Myometrial cell (primary cell): ENCODE measurements at places on chromosomes 2 and 18. TPM values are rescaled to one million over a fixed set of nuclear protein-coding genes. Genes with fewer than 3 reads are reported as not detected.

Gene C2orf92
- total RNA-seq: 0.35 and 0.58 TPM in 2 replicates

Gene GAREM2
- 0.29 and 0.89 TPM in 2 replicates for total RNA-seq

Gene HEATR5B
- 7.8 and 11.9 TPM in 2 replicates for total RNA-seq

Gene CCL20
- total RNA-seq: 0.18 and 0.86 TPM in 2 replicates

Gene CCDC121
- total RNA-seq: 1.2 and 2.7 TPM in 2 replicates

Gene MGAT5
- total RNA-seq: 19.3 and 41.8 TPM in 2 replicates

Gene MC4R
- total RNA-seq: not detected in 2 replicates

Gene UBXN4
- total RNA-seq: 45.3 and 57.8 TPM in 2 replicates

Gene TMEM169
- total RNA-seq: 1.1 and 2.0 TPM in 2 replicates

Gene GPR45
- total RNA-seq: not detected in 2 replicates

Gene ARL6IP6
- 13.5 and 22.9 TPM in 2 replicates for total RNA-seq

Gene ANTXR1
- total RNA-seq: 43.8 and 45.2 TPM in 2 replicates

Gene LYPD6B
- total RNA-seq: not detected in 2 replicates

Gene HOXD3
- total RNA-seq: 0.18 and 1.7 TPM in 2 replicates

Gene LYG2
- total RNA-seq: not detected in 2 replicates

Gene NLRC4
- not detected in 2 replicates for total RNA-seq

Gene TRABD2A
- total RNA-seq: 7.8 and 8.9 TPM in 2 replicates

Gene SAG
- not detected in 2 replicates for total RNA-seq

Gene VWC2L
- total RNA-seq: not detected in 2 replicates

Gene CD28
- total RNA-seq: under 0.01 TPM in 1 of 2 replicates, not detected in the other

Gene LOXHD1
- not detected in 2 replicates for total RNA-seq
